ENCODE measurements at places on chromosomes 3 and 15. TPM values are rescaled to one million over a fixed set of nuclear protein-coding genes. Genes with fewer than 3 reads are reported as not detected.

TRH gene
- not detected for polyA plus RNA-seq

PRICKLE2 gene
- not detected for polyA plus RNA-seq

RNU6-1 gene
- polyA plus RNA-seq = not detected

ALDH1L1 gene
- polyA plus RNA-seq = not detected

DNA sequence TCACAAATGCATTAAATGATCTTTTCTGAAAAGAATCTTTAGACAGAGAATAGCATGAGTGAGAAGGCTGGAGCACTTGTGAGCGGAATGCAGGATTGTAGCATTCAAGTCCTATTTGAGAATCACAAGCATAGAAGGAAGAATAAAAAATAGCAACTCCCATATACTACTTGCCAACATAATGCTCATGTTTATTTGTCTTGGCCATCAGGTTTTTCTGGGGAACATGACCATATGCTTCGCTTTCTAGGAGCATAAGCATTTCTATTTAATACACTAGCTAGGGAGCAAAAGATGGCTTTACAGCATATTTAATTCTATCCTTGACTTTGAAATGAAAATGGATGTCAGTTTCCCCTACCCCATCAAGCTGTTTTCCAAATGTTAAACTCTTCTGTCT is 170.3 kb upstream of the MITF start:
- H3K4me1 ChIP-seq = no peaks in the 10 kb centered on the region
- H3K36me3 ChIP-seq = no peaks in the 10 kb centered on the region

DNA sequence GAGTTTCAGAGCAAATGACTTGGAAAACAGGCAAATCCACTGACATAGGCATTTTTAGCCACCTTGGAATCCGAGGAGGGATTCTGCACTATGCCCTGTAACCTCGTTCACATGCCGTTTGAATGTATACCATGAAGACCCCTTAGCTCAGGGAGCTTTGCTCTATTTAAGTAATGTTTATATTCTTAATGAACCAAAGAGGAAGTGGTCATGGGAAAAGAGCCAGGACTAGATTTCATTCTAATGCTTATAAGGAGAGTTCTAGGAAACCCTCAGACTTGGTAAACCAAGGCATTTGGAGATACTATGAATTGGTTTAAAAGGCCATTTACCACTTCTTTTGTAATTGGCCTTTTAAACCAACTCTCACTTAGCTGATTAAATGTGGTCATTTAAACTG is 178.9 kb downstream of the IGF1R start:
- no peak overlapping the region for H3K4me3 ChIP-seq
- H3K27me3 ChIP-seq = peaks cover 9% of the 10 kb centered on the region
- no peak overlapping the region for H3K27ac ChIP-seq
- H3K4me1 ChIP-seq = peaks cover 4% of the 10 kb centered on the region
- H3K36me3 ChIP-seq = peaks cover 24% of the 10 kb centered on the region
- no peak for DNase-seq

DNA sequence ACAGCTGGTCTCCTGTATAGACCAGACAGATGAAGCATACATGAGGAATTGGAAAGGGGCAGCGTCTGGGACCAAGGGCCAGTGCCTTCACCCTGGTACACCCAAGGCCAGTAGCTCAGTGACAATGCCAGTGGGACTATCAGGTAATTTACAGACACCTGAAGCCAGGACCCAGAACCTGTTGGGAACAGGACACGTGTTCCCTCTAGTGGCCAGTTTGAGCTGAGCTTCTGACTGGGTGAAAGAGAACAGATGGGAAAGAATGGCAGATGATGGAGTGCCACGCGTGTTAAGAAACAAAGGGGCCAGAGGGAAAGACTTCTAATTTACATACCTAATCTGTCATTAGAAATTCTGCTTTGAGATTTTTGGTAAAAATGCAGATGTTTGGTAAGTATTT is 5.1 kb upstream of the SLC25A38 start:
- peaks cover under 1% of the 10 kb centered on the region for H3K4me1 ChIP-seq
- H3K4me3 ChIP-seq = no peak overlapping the region

DNA sequence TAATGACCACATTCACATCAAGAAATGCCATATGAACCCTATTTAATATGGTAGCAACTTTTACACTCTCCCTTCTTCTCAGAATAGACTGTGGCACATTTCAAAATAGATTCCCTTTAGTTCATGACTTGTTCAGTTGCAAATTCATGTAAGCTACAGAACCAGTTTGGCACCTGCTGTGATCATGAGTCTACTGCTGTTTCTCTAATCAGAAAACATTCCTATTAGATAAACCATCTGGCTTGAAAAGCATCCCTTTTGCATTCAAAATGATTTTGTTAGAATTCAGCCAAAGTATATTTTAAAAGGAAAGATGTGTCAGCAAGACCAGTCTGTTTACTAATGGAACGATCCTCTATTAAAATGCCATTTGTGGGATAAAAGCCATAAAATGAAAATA is 304.4 kb downstream of the BCHE start:
- H3K36me3 ChIP-seq = no peaks in the 10 kb centered on the region
- DNase-seq = no peak
- no peak overlapping the region for H3K27ac ChIP-seq

DNA sequence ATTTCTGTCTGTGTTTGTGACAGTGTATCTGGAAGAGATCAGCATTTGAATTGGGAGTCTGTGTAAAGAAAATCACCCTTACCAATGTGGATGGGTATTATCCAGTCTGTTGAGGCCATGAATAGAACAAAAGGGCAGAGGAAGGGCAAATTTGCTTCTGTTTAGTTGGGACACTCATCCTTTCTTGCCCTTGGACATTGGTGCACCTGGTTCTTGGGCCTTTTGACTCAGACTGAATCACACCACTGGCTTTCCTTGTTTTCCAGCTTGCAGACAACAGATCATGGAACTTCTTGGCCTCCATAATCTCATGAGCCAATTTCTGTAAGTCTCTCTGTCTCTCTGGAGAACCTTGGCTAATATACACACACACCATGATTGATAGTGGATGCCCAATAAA is 164.4 kb upstream of the SGO1 start:
- H3K4me3 ChIP-seq = no peak overlapping the region
- no peak overlapping the region for H3K27ac ChIP-seq
- no peaks in the 10 kb centered on the region for H3K36me3 ChIP-seq
- no peak for DNase-seq

DNA sequence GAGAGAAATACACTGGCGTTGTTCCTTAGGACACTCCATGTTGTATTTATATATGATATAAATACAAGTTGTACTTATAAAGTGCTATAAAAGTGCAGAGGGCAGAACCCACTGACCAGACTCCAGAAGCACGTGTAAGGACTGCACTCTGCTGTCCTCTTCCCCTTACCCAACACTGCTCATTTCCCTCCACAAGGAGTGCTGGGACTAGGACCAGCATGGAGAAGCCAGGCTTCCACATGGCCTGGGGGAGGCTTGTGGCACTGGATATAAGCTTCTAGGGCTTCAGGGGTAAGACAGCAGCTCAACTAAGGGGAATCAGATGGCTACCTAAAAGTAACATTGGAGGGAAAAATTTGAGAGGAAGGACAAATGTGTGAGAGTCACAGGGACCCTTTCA is 556.9 kb downstream of the IGSF11 start:
- H3K36me3 ChIP-seq = no peaks in the 10 kb centered on the region
- DNase-seq = no peak
- no peak overlapping the region for H3K4me3 ChIP-seq
- H3K27me3 ChIP-seq = no peaks in the 10 kb centered on the region
- no peaks in the 10 kb centered on the region for H3K4me1 ChIP-seq

GRCh38 chr15:91852741-91853510 is 582 bp upstream of the SLCO3A1 start:
- peaks cover 75% of the 10 kb centered on the region for H3K27me3 ChIP-seq
- DNase-seq = peak; percentile 19
- H3K4me1 ChIP-seq = peaks cover 20% of the 10 kb centered on the region
- peaks cover 10% of the 10 kb centered on the region for H3K36me3 ChIP-seq
- H3K27ac ChIP-seq = no peak overlapping the region

DNA sequence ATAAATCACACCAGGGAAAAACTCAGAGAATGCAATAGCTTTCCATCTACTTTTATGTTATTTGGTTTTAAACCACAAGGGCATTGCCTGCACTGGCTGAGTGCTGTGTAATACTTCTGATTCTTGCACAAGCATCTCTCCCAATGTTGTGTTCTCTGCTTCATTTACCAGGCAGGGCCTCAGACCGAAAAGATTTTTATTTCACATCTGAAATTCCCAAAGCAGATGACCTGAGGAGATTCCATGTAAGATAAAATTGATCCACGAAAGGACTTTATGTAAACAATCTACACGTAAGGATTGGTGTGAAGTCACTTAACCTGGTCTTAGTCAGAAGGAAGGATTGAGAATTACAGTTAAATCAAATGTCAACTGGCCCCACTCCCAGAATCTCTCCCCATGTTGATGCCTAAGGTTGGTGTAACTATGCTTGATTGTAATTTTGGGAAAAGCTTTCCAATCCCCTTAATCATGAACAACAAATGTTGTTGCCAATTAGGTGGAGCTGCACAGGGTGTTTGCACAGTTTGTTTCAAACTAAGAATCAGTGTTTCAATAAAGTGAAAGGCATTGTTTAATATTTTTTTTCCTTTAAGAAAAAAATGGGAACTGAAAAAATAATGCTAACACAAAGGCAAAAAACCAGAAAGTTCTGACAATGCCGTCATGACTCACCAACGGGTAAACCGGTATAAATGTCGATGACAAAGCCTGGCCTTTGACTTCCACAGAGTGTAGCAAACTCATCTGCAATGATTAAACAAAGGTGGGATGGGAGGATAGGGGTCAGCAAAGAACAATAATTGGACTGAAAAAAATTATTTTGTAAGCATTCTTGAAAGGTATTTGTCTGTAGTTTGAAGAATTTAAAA is 128.6 kb downstream of the DUT start:
- H3K36me3 ChIP-seq = no peaks in the 10 kb centered on the region
- no peaks in the 10 kb centered on the region for H3K27me3 ChIP-seq
- no peak overlapping the region for H3K27ac ChIP-seq
- no peak overlapping the region for H3K4me3 ChIP-seq
- H3K4me1 ChIP-seq = no peaks in the 10 kb centered on the region

DNA sequence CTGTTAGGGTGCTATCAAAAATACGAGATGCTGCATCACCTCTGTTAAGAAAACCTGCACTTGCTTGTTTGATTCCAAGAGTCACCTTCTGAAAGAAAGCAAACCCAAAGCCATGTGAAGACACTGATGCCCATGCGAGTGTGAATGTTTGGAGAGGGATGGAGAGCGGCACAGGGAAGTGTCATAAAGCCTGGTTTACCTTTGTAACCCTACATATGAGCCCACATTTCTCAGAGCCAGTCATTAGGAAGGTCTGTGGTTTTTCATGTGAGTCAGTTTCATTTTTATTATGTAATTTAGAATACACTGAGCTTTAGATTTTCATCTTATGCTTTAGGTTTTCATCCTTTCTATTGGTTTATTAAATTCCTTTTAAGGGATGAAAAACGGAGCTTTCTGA is 896.8 kb downstream of the ROBO1 start:
- no peak for DNase-seq
- no peaks in the 10 kb centered on the region for H3K36me3 ChIP-seq
- no peaks in the 10 kb centered on the region for H3K4me1 ChIP-seq
- no peak overlapping the region for H3K27ac ChIP-seq
